Thyroid gland (tissue), 4 donors: ENCODE measurements at places on chromosomes 13 and 19. TPM values are rescaled to one million over a fixed set of nuclear protein-coding genes. Genes with fewer than 3 reads are reported as not detected.

DNA sequence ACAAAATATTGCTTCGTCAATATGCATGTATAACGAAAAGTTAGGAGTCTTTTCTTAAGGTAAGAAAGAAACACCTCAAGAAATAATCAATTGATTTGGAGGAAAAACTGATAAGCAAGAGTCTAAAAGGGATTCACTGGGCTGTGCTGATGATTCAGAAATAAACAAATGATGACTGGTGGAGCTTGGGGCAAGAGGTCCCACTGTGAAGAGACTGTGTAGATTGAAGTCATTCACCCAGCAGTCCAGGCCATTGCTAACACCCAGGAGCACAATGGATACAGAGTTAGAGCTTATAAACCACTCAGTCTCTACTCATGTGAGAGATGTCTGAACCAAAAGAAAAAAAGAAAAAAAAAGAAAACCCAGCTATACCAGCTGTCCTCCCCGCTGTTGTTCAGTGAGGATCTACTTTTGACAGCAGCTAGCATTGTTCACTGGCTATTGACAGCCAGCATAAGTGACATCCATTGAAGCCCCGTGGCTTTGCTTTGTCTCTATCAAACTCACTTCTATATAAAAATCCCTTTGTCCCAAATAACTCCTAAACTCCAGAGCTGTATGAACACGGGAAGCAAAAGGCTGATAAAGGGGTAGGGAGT lies 255.5 kb downstream of the KCTD12 start:
- DNase-seq = no peak

DNA sequence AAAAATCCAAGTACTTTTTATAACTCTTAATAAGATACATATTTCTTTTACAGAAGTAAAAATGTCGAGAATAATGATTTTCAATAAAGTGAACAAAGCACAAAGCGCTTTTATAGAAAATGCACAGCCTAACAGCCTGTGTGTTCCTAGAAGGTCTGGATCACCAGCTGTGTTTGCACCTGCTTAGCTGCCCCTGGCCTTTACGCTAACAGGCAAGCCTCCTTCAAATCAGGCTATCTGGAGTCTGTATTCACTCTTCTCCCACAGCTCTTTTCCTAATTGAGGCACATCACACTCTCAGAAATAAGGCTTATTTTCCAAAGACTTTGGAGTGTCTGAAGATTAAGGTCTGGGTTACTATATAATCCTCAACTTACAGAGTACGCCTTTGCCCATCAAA lies 183.1 kb downstream of the LHFPL6 start:
- no peak for DNase-seq

- DNase-seq = peak; percentile 36
These were observed 5.1 kb upstream of the FLT3LG start for GRCh38 chr19:49468746-49469447.

DNA sequence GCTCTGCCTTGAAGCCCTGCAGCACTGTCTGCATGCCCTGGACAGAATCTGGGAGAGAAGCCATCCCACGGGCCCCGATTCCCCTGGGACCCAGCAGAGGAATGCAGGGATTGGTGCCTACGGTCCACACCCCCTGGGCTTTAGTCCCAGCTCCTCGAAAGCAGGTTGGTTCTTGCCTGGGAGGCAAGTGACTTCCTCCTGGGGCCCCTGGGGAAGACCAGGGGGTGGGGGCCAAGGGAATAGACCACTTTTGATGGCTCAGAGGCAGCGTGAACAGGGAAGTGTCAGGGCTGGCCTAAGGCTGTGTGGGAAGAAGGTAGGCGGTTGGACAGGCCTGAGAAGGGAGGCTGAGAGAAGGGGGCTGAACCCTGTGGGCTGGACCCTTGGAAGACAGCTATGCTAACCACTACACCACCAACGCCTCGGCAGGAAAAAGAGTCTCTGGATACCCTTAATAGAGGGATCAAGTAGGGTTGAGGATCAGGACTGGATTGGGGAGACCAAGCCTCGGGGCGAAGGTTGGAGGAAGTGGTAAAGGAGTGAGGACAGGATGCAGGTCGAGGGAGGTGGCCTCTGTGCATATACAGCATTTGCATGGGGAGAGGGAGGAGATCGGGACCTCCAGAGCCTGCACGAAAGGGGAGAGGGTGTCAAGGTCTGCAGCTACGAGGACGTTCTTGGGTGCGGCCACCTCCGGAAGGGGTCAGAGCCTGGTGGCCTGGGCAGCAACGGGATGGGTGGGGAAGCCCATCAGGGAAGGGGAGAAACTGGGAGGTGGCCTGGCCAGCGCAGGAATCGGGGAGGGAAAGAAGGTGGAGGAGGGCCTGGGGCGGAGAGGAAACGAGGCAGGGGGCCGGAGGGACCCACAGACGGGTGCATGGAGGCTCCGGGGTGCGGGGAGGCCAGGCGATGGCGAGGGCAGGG lies 709 bp downstream of the DPP9 start:
- peak; percentile 15 for DNase-seq

DNA sequence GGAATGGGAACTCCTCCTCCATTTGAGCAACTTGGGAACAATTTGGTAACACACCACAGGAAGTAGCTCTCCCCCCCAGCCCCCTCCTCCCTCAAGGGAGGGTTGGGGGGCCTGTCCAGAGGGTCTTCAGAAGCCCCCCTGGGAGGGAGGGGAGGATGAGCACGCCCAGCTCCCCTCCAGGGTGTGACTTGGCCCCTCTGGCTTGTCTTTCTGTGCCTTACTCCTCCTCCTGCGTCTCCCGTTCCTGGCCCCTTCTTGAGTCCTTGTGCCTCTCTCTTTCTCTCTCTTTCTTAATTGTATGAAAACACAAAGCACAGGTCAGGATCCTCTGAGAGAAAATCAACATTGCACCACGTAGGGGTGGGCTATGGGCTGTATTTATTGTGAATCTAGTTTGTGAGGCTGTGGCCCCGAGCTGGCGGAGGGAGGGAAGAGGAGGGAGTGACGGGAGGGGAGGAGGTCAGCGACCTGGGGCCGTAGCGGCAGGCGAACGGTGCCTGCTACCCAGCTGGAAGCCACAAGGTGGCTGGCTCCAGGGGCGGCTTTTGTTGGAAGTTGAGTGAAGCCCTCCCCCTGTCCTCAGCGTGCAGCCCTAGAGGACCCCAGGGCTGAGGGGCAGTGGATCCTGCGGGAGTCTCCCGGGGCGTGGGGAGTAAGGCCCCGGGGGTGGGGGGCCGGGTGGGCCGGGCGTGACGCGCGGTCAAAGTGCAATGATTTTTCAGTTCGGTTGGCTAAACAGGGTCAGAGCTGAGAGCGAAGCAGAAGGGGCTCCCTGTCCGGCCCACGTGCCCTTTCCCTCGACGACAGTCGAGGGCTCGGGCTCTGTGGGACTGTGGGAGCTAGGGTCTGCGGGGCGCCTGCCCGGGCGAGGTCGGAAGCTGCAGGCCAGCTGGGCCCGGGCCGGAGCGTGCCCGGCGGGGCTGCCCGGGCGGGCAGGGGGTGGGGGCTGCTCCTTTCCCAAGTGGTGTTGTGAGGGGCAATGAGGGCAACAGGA lies 6.4 kb downstream of the LYL1 start:
- DNase-seq = no peak

DNA sequence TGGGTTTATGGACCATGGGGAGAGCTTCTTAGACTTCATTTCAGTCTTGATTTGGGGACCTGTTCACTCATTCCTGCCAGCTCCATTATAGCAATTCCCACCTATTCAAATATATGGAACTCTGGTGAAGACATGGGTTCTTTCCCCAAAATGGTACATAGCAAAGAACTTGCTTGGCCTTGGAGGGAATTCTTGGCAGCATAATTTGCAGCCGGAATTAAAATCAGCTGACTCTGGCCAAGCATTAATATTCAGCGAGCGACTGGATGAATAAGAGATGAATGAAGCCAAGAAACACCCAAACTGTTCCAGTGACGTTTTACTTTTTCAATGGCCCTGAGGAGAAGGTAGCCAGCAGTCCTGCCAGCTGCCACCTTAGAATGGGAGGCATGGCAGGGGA lies 88.4 kb upstream of the SOX1 start:
- DNase-seq = no peak

DNA sequence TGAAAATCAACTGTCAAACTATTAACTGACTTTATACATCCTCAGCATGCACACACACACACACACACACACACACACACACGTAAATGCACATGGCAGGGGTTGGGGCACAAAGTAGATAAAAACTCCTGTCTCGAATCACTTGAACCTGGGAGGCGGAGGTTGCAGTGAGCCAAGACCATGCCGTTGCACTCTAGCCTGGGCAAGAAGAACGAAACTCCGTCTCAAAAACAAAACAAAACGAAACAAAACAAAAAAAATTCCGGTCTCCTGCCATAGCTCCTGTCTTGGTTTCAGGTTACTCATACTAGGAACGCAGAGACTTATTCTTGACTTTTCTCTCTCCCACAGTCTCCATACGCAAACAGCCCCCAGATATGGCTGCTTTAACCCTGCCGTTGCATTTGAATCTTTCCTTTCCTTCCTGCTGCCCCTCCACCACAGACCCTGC lies 148.9 kb downstream of the SHISA2 start:
- no peak for DNase-seq

DNA sequence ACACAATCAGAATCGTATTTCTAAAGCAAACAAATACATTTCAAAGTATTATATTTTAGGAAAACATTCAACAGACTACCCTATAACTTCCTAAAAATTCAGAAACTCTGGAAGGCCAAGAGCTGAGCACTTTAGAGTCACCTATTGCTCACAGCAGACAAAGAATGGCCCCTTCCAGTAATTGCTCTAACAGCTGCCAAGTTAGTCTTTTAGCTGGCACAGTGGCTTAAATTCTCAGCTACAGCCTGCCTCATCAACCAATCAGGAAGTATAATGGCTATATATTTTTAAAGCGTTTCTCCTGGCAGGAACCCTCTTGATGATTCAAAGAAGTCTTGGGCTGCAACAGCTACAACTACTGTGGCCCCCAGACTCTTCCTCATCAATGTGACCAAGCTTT lies 14.9 kb upstream of the SLITRK5 start:
- DNase-seq = no peak

GRCh38 chr13:99008577-99008976 lies 30.7 kb upstream of the DOCK9 start:
- no peak for DNase-seq

GRCh38 chr19:37505958-37506386 lies 767 bp upstream of the ZNF793 start:
- DNase-seq = no peak

KLF1 gene
- not detected for total RNA-seq

FGF22 gene
- not detected for total RNA-seq

ZNF737 gene
- 114 TPM for total RNA-seq
